ENCODE measurements at places on chromosomes 16 and 17. TPM values are rescaled to one million over a fixed set of nuclear protein-coding genes. Genes with fewer than 3 reads are reported as not detected.

- no peak for DNase-seq
These were observed 267.7 kb downstream of the ABCC12 start for GRCh38 chr16:47888142-47888541.

- no peak for DNase-seq
These were observed 1.8 kb upstream of the WIPI1 start for GRCh38 chr17:68459037-68459639.

DNA sequence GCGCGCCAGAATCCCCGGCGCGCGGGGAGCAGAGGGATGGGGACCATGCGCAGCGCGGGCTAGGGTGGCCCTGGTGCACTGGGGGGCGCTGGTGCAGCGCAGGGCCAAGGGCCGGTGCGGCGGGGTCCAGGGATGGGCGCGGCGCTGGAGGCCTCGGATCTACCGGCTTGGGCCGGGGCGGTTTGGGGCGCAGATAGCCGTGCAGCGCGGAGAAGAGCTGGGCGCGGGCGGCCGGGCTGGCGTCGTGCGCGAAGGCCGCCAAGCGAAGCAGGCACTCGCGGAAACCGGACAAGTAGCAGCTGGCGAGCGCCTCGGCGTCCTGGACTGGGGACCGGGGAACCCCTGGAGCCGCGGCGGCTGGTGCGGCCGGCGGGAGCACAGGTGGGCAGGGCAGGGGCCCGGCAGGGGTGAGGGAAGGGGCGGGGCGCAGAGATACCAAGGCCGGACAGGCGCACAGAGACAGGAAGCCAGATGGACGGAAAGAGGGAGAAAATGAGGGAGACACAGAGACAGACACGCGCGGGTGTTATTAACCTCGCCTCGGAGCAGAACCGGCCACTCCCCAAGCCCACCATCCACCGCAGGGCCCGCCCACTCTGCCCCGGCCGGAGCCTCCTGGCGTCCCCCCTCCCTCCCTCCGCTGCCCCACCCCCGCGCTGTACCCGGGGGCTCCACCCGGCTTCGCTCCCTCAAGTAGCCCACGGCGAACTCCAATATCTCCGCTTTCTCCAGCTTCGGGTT, 2.1 kb downstream of the HES7 start:
- DNase-seq, result no peak

GRCh38 chr17:77527409-77527808, 386.6 kb downstream of the SEC14L1 start:
- DNase-seq, result no peak

DNA sequence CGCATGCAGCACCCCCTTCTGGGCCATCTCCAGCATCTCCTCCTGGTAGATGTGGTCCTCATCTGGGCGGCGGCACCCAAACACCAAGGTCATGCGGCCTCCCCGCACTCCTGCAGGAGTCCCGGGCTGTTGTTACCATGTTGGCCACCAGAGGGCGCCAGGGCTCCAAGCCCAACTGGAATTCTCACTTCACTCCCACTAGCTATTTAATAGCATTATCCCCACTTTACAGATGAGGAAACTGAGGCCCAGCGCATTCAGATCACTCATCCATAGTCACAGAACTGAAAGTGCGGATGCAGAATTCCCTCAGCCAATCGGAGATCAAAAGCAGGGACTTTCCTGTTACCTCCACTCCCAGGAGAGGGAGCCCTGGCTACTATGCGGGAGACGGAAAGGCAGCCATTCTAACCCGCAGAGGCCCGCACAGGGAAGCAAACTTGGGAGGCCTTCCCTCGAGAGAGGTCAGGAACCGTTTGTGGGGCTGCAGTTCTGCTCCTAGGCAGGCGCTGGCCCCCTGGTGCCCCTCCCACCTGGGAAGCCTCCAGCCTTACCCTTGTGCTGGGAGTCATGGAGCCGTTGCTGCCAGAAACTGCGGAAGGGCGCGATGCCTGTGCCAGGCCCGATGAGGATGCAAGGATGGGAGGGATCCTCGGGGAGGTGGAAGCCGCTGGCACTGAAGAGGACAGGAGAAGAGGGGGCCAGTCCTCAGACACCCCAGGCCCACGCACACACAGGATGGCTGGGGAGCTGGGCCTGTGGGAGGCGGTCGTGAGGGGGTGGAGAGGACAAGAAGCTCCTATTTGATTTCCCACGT, 40.1 kb downstream of the NOS2 start:
- DNase-seq, result peak; percentile 34

GRCh38 chr17:47957591-47958490, at the start of gene PRR15L:
PRR15L (minus strand) TSS chr17:47957883; CDS start chr17:47953234, 4,649 bp downstream.
- DNase-seq, result no peak

- no peak for DNase-seq
These were observed 2.2 kb downstream of the HS3ST6 start for GRCh38 chr16:1915732-1916639.

- no peak for DNase-seq
These were observed 55.1 kb downstream of the STXBP4 start for GRCh38 chr17:55023626-55024025.

GRCh38 chr17:29347831-29348629, 42.1 kb upstream of the TAOK1 start:
- no peak for DNase-seq

KCNJ12 gene
- polyA plus RNA-seq, result 17.3 TPM

KRTAP1-4 gene
- polyA plus RNA-seq, result not detected

UBE2O gene
- polyA plus RNA-seq, result 18.8 TPM

SEC14L1 gene
- 112 TPM for polyA plus RNA-seq
